ENCODE measurements at places on chromosomes 16 and 17.

DNA sequence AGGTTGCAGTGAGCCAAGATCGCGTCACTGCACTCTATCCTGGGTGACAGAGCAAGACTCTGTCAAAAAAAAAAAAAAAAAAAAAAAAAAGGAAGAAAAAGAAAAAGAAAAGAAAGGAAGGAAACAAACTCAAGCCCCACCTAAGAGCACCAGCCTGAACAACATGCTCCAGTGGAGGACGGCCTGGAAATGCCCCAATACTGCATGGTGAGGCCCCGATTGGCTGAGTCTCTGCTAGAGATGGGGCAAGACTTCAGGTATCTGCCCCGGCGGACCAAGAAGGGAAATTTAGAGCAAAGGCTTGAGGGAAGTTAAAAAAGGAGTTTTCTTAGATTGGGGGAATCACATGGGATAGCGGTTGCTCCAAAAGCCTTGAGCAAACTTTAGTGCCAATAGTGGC lies 10.4 kb upstream of the ZNF652 start:
- H3K36me3 ChIP-seq, result no peaks in the 10 kb centered on the region
- peaks cover 3% of the 10 kb centered on the region for H3K27me3 ChIP-seq
- no peak overlapping the region for H3K4me3 ChIP-seq
- H3K4me1 ChIP-seq, result no peaks in the 10 kb centered on the region
- no peak for DNase-seq
- no peak overlapping the region for H3K27ac ChIP-seq

DNA sequence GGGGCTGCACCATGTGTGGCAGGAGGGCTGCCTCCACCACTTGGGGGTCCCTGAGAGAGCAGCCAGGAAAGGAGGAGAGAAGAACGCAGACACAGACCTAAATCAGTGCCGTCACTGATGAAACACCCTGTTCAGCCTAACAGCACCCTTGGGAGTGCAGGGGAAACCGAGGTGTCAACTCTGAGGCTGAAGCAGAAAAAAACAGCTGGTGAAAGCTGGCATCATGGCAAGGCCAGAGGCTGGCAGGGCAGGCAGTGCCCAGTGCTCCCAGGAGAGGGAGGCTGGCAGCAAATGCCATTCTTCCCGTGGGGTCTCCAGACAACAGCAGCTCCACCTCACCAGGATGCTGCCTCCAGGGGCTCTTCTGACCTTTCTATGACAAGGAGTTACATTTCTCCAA lies 23.1 kb downstream of the SPHK1 start:
- H3K36me3 ChIP-seq, result no peaks in the 10 kb centered on the region
- DNase-seq, result no peak
- no peak overlapping the region for H3K27ac ChIP-seq
- no peak overlapping the region for H3K4me3 ChIP-seq
- peaks cover 24% of the 10 kb centered on the region for H3K4me1 ChIP-seq

- peaks cover 18% of the 10 kb centered on the region for H3K4me1 ChIP-seq
- H3K4me3 ChIP-seq, result peak overlapping the region; percentile 94
- DNase-seq, result peak; percentile 85
- H3K27me3 ChIP-seq, result peaks cover 21% of the 10 kb centered on the region
Measured at GRCh38 chr17:28712032-28712704, 480 bp upstream of the PROCA1 start.

DNA sequence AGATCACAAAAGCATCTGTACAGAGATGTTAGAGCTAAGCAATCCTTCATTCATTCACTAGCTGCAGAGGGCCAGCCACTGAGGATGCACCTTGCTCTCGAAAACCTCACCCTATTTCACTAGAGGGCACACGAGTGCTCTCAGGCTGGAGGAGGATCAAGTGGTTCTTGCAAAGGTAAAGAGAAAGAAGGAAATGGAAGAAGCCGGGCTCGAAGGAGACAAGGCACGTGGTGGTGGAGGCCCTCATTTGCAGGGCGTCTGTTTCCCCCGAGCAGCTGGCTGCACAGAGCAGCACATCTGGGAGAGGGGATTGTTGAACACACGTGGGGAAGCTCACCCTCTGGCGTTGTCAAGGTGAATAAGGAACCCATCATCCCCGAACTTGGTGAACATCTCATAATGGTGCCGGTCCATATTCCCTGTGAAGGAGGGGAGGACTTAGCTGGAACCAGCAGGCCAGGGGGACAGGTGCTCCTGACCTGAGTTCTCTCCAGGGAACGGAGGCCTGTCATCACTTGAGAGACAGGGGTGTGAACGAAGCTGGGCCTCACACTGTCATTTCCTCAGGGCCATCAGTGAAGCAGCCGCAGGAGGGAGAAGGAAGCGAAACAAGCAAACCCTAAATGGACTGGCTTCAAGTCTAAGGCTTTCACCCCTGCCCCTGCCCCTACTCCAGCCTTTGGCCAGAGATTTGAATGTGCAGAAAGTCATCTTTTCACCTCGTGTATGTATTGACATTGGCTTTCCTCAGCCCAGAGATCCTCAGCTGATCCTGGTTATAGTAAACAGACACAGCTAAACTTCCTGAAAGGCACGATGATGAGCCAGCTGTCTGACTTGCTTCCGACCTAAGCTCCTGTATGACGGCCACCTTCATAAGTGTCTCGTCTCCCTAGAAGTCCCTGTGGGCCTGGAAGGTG lies 27.6 kb downstream of the PRKAR1A start:
- no peak for DNase-seq
- H3K4me1 ChIP-seq, result peaks cover 23% of the 10 kb centered on the region
- no peak overlapping the region for H3K27ac ChIP-seq
- peaks cover 1% of the 10 kb centered on the region for H3K27me3 ChIP-seq

DNA sequence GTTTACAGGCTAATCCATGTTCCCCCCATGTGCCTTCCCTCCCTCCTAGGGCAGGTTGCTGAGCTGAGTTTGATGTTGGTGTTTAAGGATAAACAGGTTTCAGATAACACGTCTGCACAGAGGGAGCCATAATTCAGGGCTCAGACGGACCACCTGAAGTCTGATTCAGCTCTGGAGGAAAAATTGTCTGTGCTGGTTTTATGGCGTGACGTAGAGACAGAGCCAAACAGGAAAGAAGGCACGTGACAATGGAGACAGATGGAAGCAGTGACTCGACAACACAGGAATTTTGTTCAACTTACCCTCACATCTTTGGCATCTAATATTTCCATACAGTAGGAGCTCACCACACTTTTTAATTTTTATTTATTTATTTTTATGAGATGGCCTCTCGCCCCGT lies 10.7 kb upstream of the USP10 start:
- DNase-seq, result no peak
- peaks cover 5% of the 10 kb centered on the region for H3K36me3 ChIP-seq
- H3K27ac ChIP-seq, result no peak overlapping the region
- H3K4me1 ChIP-seq, result peaks cover 6% of the 10 kb centered on the region
- no peak overlapping the region for H3K4me3 ChIP-seq
- no peaks in the 10 kb centered on the region for H3K27me3 ChIP-seq

DNA sequence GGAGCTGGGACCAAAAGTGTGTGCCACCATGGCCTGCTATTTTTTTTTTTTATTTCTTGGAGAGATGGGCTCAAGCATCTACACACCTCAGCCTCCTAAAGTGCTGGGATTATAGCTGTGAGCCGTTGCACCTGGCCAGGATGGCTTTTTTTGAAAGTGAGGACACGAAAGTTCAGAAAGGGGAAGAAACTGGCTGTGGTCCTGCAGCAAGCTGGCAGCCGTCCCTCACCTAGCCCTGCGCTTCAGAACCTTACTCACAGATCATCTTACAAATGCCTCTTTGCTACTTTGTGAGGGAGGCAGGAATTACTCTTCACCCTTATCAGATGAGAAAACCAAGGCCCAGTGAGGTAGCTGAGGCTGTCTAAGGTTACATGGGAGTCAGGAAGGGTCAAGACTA lies 4.5 kb upstream of the PPY start:
- H3K4me3 ChIP-seq, result no peak overlapping the region
- H3K36me3 ChIP-seq, result no peaks in the 10 kb centered on the region
- H3K27me3 ChIP-seq, result peaks cover 10% of the 10 kb centered on the region
- no peak for DNase-seq
- peaks cover 3% of the 10 kb centered on the region for H3K4me1 ChIP-seq
